Urothelium cell line (cell line): ENCODE measurements at places on chromosomes 2 and 18.

GRCh38 chr2:171136024-171136423 is 24.7 kb downstream of the TLK1 start:
- no peak for DNase-seq

- peak; percentile 67 for DNase-seq
Measured at GRCh38 chr18:37778417-37779165, 213.0 kb upstream of the CELF4 start.

- DNase-seq, result no peak
Measured at GRCh38 chr2:188970211-188970610, 4.0 kb upstream of the COL3A1 start.

GRCh38 chr2:218721934-218722333 is 11.3 kb downstream of the TTLL4 start:
- DNase-seq, result no peak

DNA sequence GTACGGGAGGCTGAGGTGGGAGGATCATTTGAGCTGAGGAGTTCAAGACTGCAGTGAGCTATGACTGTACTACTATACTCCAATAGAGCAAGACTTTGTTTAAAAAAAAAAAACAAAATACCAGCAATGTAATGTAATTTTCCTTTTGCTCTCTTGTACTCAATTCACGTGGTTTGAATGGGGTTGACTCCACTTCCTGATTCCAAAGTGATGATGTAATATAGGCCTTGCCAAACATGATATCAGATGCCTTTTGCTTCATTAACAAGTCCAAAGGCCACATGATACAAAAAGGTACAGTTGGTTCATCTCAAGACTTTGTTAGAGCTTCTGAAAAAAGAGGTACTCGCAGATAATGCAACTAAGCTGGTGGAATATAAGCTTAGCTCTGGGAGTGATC is 321.8 kb downstream of the ZEB2 start:
- DNase-seq, result peak; percentile 12

DNA sequence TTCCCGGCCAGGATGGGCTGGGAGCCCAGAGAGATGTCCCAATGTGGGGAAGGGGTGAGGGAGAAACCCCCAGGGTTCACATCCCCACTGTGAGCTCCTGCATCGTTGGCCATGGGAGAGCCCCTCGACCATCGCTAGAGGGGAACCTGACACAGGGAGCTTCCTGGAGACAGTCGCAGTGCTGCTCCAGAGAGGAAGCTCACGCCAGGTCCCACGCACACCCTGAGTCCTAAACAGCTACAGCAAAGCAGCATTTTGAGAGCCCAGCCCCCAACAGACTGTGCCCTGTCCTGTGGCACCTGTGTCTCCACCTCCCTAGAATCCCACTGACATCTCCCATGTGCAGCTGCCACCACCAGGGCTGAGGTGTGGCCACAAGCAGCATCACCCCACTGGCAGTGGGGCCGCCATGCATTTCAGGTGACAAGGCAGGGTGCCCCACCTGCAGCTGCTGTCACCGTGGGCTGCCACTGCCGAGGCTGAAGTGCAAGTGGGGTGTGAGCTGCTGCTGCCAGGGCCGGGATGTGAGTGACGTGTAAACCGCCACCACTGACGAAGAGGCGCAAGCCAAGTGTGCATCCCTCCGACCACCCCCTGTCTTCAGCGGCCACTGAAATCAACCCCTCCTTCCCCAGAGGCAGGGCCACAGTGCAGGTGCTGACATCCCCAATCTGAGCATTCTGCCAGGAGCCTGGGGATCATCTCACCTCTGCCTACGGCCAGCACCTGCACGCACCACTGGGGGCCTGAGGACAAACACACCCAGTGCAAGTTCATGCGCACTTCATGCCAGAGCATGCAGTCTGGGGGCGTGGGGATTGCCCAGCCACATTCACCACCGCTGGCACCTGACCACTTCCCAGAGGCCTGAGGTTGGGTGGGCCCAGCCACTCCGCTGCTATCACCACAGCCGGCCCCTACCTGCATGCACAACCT is 467.7 kb upstream of the SALL3 start:
- no peak for DNase-seq

- DNase-seq, result no peak
Measured at GRCh38 chr2:225771701-225772100, 372.2 kb downstream of the NYAP2 start.

DNA sequence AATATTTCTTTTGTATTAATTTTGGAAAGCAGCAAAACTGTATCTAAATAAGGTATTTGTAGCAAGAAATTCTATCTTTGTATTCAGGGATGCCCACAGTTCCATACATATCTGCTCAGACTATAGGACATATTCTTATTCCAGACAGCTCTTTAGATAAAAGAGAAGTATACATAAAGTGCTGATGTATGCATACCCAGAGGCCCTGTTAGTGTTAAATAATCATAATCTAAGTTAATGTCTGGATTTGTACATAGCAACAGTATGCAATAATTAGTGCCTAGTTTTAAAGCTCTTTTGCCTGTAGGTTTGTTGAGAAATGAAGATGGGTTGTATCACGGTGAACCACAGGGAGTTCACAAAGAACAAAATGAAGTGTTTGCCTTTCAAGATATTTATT is 428.0 kb upstream of the RGPD4 start:
- DNase-seq, result no peak

- no peak for DNase-seq
Measured at GRCh38 chr2:237552908-237553307, 13.5 kb upstream of the PRLH start.

DNA sequence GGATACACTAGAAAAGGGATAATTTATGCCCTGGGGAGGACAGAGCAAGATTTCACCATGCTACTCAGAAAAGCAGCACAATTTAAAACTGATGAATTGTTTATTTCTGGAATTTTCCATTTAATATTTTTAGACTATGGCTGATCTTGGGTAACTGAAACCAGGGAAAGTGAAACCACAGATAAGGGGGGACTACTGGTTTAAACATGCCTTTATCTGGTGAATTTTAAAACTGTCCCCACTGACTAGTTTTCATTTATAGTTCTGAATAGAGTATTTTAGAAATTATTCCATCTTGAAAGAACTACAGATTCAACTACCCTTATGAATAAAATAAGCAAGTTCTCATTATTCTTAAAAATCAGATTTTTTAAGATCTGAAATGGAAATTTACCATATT is 15.0 kb downstream of the NFU1 start:
- DNase-seq, result no peak

GRCh38 chr2:96869822-96870625 is at the start of gene SEMA4C:
Gene SEMA4C (minus strand): TSS chr2:96870080. CDS start chr2:96867886, 2,194 bp downstream.
- peak; percentile 77 for DNase-seq

GRCh38 chr18:74063023-74063422 is 84.6 kb downstream of the FBXO15 start:
- DNase-seq, result no peak

- no peak for DNase-seq
Measured at GRCh38 chr2:58720770-58721697, 479.9 kb upstream of the FANCL start.

- DNase-seq, result no peak
Measured at GRCh38 chr2:3130889-3131635, 246.6 kb downstream of the EIPR1 start.

DNA sequence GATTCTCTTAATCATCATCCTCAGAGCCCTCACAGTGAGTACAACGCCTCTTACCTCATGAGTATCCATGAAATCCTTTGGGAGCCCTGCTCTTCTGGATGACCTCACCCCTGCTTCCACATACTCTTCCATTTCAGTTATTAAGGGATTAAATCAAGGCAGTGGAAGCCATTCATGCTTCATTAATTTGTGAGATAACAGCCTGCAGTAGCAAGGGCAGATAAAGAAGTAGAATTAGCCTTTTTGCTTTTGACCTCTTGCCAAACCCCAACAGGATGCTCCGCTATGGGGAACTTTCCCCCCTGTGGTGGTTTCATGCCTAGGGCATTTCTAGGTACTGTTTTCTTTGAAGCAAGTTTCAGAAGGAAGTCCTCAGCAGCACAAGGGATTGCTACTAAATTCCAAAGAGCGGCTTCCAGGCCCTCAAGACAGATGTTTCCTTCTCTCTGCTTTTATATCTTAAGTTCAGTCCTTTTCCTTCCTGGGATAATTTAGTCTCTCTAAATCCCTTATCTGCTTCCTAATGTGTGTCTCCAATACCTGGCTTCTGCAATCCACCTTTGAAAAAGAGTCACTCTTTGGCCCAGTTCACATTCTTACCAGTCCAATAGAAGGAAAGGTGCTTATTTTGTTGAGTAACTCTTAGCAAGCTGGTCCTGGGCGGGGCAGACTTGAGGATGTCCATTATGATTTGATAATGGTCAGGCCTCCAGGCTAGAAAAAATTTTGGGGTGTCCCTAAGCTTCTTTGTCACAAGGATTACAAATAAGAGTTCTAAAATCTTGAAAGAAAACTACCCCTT is 76.9 kb downstream of the MYO1B start:
- no peak for DNase-seq

- DNase-seq, result peak; percentile 79
Measured at GRCh38 chr2:45131587-45131986, 122.3 kb upstream of the SIX2 start.

GRCh38 chr2:5691985-5692529 is at the start of gene SOX11:
Gene SOX11 (plus strand): TSS chr2:5692384. CDS start chr2:5692722, 338 bp downstream.
- no peak for DNase-seq

DNA sequence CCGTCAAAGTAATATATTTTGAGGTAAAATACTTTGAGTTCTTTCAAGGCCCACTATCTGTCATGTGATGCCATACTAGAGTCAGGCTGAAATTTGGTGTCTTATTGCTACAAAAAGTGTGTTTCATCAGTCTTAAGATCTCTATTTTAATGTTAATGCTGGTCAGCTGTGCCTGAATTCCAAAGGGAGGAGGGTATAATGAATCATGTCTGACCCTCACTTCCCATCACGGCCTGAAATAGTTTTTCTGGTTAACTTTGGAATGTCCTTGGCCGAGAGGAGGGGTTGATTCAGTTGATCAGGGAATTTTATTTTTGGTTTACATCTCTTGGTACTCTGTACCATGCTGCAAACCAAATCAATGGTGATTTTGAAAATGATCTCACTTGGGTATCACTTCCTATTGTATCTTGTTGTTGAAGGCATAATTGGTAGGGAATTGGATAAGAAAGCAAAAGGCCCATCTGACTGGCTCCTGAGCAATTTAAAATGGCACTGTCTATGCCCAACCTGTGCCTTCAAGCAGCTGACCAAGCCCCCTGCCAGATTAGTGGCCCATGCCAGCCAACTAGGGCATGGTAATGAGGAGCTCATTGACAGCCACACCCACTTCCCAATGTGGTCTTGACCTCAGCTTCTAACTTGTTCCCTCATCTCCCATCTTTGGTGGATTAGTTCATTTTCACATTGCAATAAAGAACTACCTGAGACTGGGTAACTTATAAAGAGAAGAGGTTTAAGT is 6.1 kb upstream of the SLC35F5 start:
- peak; percentile 30 for DNase-seq

DNA sequence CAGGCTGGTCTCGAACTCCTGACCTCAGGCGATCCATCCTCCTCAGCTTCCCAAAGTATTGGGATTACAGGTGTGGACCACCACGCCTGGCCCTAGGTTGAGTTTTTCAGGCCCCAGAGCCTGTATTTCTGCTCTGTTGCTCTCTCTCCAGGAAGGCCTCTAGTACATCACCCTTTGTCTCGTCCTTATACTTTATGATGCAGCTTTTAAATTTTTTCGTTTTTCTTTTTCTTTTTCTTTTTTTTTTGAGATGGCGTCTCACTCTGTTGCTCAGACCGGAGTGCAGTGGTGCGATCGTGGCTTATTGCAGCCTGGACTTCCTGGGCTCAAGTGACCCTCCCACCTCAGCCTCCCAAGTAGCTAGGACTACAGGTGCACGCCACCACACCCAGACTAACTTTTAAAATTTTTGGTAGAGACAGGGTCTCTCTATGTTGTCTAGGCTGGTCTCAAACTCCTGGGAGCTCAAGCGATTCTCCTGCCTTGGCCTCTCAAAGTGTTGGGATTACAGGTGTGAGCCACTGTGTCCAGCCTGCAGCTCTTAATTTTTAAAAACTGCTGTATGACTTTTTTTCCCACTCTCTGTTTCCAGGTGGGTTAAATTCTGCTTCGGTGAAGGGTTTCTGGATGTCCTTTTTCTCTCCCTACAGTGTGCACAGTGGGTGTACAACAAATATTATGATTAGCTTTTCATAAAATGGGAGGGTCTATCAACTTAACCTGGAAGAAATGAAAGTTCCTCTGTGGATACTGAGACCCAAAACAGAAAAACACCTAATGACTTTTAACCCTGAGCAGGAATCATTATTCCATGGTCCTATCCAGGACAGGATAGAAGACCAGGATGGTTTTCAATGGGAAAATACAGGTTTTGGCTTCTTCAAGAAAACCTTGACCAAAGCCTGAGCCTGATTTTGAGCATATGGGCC is 47.9 kb downstream of the DDX1 start:
- DNase-seq, result no peak

DNA sequence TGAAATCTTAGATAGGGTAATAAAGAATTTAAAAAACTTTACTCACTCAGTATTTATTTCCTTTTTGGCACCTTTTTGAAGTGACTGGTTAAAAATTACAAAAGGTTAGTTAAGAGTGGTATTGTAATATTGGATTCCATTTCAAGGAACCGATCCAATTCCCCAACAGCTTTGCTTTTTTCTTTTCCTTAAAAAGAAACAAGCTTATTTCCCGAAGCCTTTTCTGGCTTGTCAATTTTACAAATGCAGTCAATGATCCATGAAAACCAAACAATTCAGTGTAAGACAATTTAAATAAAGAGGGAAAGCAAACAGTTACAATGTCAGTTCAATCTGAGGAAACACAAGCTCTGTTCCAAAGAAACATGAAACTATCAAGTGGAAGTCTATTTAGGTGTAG is 200.2 kb downstream of the RIT2 start:
- DNase-seq, result no peak

- no peak for DNase-seq
Measured at GRCh38 chr2:73285159-73285739, 971 bp upstream of the FBXO41 start.

GRCh38 chr2:205014201-205014600 is 468.9 kb downstream of the PARD3B start:
- DNase-seq, result no peak

DNA sequence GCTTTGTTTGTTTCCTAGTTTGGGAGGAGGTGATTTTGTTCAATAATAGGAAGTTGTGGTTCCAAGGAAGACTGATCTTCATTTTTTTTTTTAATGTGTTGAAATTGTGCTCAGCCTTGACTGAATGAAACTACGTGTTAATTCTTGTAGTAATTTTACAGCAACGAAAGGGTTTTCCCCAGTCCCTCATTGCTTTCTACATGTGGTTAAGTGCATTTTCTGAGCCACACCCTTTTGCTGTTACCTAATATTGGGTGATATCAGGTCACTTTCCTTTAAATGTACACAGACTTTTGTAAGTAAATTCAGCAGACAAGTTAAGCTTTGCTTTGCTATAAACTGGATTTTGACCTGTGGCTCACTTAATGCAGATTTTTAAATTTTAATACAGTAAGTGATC is 73.6 kb downstream of the OTX1 start:
- DNase-seq, result no peak

- no peak for DNase-seq
Measured at GRCh38 chr2:36569267-36569856, 28.6 kb downstream of the FEZ2 start.
